ENCODE measurements at places on chromosomes 6 and 20. TPM values are rescaled to one million over a fixed set of nuclear protein-coding genes. Genes with fewer than 3 reads are reported as not detected.

DNA sequence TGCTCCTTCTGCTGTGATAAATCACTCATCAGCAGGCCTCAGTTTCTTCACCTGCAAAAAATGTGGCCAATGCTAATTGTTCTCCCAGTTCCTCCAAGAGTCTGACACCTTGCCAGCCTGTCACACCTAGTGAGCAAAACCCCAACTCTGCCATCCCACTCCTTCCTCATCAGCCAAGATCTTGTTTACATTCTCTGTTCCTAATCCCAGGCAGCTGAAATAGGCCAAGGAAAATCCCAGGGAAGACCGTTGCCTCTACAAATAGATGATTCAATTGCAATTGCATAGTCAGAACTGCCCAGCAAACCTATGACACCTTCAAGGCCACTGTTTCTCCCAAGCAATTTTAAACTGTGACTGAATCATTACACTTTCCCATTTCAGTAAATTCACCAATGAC, 78.7 kb downstream of the GMDS start:
- no peak for DNase-seq

DNA sequence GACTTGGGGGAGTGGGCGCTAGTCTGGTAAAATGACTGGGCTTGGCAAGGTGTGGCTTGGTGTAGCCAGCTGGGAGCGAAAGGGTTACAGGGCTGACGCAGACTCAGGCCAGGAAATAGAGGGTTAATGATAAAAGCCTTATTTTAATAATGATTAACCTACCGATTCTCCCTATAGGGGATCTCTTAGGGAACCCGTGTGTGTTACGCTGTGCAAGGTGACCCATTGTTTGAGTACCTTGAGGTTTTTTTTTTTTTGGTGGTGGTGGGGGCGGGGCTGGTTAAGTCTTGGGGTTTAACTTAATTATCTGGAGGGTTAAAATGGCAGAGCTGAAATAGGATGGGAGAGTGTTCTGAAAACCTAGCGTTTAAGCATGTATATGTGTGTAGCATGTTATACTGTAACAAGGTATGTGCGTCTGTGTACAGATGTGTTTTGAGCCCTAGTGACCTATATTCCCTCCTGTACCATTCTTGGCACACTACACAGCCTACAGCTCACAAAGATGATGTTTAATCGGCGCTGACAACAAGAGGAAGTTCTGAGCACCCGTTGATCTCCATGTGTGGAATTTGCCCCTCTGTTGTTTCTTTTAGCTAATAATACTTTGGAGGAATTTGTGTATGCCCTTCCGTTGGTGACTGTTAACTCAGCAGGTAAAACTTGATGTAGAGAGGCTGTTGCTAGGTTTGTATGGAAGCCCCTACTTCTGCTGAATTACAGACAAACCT, 1.3 kb downstream of the CARMIL1 start:
- DNase-seq = peak; percentile 48

DNA sequence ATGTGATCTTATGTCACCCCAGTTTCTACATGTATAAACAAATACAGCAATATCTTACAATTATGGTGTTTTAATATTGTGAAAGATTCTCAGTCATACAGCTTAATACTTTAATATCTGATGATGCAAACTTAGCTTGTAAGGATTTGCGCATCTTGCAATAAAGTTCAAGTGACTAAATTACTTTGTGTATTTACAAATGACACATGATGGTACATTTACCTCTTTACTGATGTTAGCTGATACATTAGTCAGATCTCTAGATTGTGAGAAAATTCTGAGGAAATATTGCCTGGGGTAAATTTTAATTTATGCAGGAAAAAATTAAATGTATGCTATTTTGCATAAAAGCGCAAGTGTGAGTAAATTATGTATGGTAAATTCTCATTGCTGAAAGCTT, 418.8 kb upstream of the MMS22L start:
- no peak for DNase-seq

GRCh38 chr6:903761-904160, 210.8 kb upstream of the EXOC2 start:
- no peak for DNase-seq

- no peak for DNase-seq
Measured at GRCh38 chr20:37327748-37328147, 18.2 kb upstream of the SRC start.

DNA sequence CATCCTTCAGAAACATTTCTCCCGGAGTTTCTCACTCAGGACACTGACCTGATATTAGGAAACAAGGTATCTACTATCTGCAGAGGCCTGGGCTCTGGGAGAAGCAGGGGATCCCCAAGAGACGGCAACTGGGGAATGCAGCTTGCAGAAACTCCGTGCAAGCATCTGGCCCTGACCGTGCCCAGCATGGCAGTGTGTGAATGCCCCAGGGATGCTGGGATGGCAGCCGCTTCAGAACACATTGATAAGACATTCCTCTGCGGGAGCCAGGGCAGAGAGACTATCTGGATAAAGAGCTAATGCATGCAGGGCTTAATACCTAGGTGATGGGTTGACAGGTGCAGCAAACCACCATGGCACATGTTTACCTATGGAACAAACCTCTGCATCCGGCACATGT, 55.4 kb downstream of the NFATC2 start:
- no peak for DNase-seq

DNA sequence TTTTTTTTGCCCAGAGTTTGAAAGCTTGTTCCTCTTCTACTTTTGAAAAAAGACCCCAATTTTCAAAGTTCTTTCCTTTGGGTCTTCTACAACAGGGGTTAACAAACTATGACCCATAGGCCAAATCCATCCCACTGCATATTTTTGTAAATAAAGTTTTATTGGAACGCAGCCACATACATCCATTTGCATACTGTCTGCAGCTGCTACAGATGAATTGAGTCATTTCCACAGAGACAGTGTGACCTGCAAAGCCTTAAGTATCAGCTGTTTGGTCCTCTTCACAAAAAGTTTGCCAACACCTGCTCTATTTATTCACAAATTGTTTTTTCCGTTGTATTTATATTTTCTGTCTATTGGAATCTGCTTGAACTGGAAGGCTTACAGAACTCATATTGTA, 189.2 kb downstream of the TBC1D7 start:
- DNase-seq = no peak

BTNL2 gene
- polyA plus RNA-seq = 0.18 TPM

DNA sequence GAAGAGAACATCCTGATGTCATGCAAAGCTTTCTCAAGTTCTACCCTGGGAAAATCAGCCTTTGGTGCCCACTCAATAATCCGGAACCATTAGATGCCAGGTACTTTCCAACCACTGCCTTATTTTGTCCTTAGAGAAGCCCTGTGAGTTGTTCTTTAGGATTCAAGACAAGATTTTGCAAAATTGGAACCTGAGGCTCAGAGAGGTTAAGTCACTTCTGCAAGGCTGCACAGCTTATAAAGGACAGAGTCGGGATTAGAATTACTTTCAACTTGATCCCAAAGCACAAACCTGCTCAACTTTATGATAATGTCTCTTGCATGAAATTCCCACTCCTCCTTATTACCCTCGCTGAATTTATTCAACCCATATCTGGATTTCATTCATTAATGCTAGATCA, 287.2 kb downstream of the PTPRT start:
- DNase-seq = no peak

ROMO1 gene
- 133 TPM for polyA plus RNA-seq

PGM3 gene
- polyA plus RNA-seq = 71.6 TPM

VWA7 gene
- polyA plus RNA-seq = 10.1 TPM

DNA sequence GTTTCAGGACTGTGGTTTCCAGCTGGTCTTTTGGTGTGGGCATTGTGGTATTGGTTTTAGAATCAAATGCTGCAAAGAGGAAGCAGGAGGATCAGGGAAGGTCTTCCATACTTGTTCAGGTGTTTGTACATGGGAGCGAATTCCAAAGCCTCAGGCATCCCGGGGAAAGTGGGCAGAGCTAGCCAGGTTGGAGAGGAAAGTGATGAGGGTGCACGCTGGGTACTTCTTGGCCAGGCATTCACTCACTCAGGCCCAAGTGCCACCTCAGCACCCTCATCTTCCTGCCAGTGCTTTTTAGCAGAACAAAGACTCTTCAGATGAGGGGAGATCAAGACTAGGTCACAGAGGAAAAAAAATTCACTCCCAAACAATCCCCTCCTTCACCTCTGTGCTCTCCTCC, 241.1 kb upstream of the TBX18 start:
- no peak for DNase-seq

- no peak for DNase-seq
Measured at GRCh38 chr6:135525594-135525993, 28.1 kb upstream of the AHI1 start.

- peak; percentile 94 for DNase-seq
Measured at GRCh38 chr6:96521644-96522464, at the start of gene UFL1. Gene UFL1 (plus strand): TSS chr6:96521806. CDS start chr6:96521874, 68 bp downstream.

DNA sequence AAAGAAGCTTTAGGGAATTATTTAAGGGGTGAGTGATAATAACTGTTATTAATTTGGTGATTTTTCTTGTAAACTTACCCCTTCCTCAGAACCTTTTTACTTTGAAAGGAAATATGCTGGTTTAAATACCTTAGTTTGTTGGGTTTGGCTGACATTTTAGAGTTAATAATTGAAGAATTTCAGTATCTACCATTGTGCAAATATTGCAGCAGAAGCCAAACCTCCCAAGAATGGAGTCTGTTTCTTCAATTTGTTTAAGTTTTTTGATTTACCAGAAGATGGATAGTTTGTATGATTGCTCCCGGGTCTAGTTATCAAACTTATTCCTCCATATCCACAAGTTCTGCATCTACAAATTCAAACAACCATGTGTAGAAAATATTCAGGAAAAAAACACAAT, 77.1 kb downstream of the ATRN start:
- no peak for DNase-seq

DNA sequence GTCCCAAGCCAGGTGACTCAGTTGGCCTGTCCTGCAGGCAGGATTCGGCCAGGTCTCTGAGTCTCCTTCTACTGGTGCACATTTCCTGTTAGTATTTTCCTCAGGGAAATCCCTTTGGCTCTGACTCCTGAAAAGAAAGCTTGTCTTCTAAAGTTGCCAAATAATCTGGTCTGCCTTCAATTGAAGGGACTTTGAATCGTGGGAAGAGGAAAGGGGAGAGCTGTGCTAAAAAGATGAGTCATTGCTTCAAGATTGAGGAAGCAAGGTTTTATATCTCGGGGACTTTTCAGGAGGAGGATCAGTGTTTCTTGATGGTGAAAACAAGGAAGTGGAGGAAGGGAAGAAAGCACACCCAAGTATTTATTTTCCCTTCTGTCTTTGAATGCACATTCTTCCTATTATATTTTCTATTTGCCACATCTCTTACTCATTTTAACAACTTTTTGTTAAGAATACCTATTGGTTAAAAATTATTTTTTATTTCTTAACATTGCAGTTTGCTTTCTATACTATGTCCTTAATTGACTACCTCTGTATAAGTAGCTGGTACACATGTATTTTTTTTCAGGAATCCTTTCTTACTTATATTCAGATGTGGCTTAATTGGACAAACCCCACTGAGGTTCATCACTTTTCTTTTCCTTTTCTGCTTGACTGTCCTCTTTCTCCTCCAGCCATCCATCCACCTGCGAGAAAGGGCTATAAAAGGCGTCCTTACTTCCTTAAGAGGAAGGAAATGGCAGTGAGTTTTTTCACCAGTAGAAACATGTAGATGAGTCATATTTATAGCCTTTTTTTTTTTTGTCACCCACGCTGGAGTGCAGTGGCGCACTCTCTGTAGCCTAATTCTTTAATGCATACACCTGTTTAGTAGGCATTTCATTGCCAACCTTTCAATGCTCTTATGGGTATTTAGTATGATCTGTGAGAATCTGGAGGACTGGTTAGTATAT, 15.0 kb upstream of the IFNGR1 start:
- DNase-seq = peak; percentile 81

GABRR1 gene
- polyA plus RNA-seq = 0.06 TPM

- DNase-seq = peak; percentile 44
Measured at GRCh38 chr6:36851149-36851614, 11.9 kb upstream of the CPNE5 start.

DNA sequence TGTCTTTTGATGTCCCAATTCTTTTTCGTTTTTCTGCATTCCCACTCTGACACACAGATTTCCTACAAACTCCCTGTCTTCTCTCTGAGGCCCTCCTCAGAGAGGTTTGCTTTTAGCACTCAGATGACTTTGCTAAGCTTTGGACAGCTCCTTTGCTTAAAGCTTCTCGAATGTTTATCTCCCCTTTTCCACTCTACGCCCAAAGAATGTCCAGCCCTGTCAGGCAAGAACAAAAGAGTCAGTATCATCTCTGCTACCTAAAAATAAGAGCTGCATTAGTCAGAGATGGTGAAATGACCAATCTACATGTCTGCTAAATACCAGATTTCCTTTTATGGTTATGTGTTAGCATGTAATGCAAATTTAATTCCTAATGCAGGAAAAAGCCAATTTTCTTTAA, 56.8 kb downstream of the PREP start:
- no peak for DNase-seq

DNA sequence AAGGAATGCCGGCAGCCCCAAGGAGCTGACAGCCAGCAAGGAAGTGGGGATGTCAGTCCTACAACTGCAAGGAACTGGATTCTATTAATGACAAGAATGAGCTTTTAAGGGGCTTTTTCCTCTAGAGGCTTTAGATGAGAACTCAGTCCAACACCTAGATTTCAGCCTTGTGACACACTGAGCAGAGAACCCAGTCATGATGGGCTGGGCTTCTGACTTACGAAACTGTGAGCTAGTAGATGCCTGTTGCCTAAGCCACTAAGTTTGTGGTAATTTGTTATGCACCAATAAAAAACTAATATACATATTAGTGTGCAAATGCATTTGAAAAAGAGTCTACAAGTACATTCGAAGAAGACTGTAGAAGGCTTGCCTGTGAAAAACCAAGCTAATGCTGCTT, 263.3 kb downstream of the SOX4 start:
- no peak for DNase-seq

TTK gene
- polyA plus RNA-seq = 9.1 TPM

Measured in large intestine (tissue), 12 donors.